NCI-H187 treated with DMSO at 0.1 percent for 48 hours (cell line): ENCODE measurements at places on chromosomes 2 and 18.

GRCh38 chr2:199602271-199602895 is 144.6 kb upstream of the SATB2 start:
- no peak for DNase-seq

- no peak for DNase-seq
Observed at GRCh38 chr2:143704451-143705106, 575.4 kb downstream of the ARHGAP15 start.

- no peak for DNase-seq
Observed at GRCh38 chr2:23953625-23954024, 13.4 kb downstream of the UBXN2A start.

DNA sequence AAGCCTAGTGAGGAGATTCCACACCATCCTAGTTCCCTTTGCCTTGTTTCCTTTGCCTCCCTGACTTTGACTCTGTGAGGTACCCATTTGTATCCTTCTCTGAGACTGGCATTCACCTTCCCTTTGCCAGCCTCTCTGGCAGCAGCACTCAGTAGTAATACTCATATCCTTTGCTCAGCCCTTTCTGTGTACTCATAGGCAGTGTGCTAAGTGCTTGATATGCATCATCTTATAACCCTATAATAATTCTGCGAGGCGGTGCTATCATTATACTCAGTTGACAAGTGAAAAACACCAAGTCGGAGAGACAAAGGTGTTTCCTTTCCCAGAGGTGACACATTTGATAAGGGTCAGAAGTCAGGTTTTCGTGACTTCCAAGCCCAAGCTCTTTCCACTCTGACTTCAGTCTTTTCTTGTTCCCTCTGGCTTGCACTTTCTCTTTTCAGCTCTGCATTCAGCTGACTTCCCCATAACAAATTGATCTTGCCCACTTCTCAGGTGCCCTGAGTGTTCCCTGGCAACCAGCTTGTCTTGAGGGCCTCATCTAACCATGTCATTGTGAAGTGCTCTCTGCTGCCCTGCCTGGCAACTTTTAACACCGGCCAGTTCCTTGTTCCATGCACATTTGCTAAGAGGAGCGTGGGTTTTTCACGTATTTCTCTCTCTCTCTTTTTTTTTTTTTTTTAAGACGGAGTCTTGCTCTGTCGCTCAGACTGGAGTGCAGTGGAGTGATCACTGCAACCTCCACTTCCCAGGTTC is 94.5 kb upstream of the UPP2 start:
- DNase-seq = no peak

DNA sequence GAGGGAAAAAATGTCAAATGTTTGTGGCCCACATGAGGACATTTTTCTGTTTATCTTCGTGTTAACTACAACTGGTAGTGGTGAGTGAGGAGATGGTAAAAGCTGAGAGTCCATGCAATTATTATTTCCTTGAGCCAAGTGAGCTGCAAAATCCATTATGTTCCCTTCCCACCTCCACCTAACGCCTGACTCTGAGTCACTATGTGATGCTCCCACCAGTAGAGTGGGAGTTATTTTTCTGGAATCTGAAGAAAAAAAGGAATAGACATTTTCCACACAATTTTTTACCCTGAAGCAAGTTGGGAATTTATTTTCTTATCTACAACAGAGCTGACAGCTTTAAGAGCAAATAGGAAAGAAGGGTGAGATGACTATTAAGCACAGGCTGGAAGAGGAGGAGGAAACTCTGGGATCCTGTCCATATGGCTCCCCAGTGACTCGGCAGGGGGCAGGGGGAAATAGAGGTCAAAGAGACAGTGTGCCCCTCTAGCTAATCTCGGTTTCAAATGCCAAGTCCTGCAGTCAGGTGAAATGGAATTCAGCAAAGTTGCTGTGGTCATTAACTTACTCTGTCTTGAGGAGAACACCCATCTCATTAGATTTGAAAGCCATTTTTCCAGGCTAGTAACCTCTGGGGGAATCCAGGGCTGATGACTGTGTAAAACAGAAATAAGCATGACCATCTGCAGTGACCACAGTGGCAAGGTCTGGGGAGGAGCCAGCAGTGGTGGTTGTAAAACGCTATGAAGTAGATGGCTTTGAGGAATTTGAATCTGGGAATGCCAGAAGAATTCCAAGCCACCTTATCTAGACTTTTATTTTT is 463.9 kb downstream of the STK39 start:
- DNase-seq = no peak

GRCh38 chr2:117470311-117471095 is 344.0 kb upstream of the DDX18 start:
- DNase-seq = no peak

DNA sequence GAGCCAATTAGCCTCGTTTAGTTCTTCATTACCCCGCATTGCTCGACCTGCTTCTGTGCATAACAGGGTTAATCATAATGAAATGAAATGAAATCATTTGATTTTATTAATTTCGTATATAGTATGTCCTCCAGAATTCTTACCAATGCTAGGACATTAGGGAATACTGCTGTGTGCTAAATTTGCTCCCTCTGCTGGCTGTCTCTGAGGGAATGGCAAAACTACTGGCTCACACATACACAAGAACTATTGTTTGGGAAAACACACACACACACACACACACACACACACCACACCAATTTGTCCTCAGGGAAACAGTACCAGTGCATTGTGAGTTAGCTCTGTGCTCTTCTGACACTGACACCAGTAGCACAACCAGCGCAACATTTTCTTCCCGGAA is 273.3 kb upstream of the TCF4 start:
- DNase-seq = no peak

DNA sequence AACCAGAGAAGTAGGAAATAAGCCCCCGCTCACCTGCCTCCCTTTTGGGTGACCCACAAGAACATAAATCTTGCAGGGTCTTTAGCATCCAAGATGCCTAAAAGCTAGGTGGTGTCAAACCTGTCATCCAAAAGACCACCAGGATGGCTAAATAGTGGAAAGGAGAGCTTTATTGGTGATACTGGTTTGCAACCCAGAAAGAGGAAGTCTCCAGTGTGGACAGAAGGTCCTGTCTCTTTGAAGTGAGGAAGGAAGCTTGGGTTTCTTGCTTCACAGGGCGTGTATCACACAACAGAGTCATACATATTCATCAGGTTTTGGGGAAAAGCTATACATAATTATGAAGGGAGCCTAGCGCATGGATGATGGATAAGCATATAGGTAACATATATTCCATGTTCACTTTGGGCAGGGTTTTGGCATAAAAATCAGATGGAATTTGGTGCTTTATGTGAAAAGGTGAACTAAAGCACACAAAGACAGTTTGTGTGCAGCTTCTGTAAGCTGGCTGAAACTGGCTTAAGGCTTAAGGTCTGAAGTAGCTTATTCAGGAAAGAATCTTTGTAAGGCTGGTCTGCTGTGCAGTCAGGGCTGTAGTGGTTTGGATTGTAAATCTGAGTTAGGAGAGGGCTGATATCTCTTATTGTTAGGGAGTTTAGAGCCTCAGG is 102.2 kb upstream of the MSH2 start:
- DNase-seq = no peak

- DNase-seq = no peak
Observed at GRCh38 chr2:134153294-134153880, 100.5 kb upstream of the MGAT5 start.

GRCh38 chr2:182144041-182144775 is 158.6 kb downstream of the PPP1R1C start:
- DNase-seq = no peak

DNA sequence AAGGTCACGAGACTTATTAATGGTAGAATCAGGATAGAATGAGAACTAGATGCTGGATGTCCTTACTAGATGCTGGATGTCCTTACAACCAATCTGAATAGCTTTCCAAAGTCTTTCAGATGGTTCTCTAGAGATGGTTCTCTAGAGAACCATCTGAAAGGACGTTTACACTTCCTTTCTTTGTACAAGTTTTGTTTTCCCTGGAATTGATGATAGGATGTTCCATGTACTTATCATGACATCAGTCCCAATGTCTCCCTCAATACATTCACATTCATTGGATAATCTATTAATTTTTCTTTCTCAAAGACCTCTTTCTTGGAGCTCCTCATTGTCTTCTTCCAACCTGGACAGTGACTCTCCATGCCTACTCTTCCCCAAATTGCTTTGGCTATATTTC is 28.2 kb upstream of the RUFY4 start:
- DNase-seq = no peak

DNA sequence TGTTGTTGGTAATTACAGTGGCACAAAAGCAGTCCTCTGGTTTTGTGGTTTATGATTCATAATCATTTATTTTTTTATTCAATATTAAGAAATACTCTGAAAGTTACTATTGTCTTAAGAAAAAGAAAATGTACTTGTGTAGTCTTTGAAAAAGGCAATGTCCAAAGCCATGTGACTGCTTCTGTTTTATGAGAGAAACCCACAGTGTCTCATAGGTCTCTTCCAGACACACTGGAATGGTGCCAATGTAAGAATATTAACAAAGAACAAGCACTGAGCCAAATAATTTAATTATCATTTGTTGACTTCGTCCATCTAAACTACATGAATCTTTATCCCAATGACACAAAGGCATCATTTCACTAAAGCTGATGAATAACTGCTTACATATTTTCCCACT is 62.5 kb downstream of the RPRM start:
- DNase-seq = no peak

- DNase-seq = no peak
Observed at GRCh38 chr18:52937840-52938239, 597.8 kb downstream of the DCC start.

DNA sequence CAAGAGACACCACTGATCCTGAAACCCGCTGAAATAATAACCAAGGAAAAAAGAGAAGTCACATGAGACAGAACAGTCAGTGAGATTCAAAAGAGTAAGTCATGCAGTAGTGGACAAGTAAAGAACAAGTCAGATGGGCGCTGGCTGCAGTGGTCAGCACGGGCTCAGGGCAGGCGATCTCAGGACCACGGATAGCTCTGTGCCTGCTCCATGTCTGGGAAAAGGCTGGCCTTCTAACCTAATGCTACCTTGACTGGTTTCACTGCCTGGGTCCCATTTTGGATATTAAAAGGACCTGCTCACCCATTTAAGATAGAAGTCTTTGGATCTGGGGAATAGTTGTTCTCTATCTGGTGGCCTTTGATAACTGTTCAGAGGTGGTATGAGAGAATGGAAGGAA is 61.7 kb upstream of the LCLAT1 start:
- no peak for DNase-seq
